SW480 (cell line): ENCODE measurements at places on chromosomes 16 and 17.
A peak's percentile ranks its signal among the peaks of the same experiment; 100 is the strongest.

DNA sequence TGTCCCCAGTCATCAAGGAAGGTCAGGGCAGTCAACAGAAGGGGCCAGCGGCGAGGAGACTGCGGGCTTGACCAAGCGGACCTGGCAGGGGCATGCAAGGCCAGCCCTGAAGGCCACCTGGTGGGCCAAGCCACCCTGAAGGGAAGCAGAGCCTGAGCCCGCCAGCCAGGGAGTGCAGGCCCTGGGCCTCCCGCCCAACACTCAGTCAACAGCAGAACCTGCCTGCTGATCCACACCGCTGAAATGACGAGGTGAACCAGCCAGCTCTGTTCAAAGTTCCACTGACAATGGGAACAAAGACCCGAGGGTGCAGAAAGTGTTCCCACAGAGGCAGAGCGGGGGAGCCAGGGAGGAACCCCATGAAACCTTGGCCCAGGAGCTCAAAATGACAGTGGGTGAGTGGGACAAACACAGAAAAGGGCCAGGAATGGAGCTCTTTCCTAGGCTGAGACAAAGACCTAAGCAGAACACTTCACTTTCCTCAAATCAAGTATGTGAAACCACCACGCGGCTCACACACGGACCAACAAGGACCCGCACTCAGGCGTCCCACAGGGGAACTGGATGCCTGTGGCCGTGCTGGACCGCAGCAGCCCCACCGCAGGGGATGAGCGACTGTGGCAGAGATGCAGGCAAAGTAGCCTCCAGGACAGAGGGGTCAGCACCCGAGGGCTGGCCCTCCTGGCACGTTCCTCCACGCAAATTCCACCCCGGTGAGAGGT, 12.0 kb downstream of the AXIN1 start:
- DNase-seq: no peak

- no peak for DNase-seq
Measured at GRCh38 chr16:86383488-86384262, 126.7 kb upstream of the FOXF1 start.

DNA sequence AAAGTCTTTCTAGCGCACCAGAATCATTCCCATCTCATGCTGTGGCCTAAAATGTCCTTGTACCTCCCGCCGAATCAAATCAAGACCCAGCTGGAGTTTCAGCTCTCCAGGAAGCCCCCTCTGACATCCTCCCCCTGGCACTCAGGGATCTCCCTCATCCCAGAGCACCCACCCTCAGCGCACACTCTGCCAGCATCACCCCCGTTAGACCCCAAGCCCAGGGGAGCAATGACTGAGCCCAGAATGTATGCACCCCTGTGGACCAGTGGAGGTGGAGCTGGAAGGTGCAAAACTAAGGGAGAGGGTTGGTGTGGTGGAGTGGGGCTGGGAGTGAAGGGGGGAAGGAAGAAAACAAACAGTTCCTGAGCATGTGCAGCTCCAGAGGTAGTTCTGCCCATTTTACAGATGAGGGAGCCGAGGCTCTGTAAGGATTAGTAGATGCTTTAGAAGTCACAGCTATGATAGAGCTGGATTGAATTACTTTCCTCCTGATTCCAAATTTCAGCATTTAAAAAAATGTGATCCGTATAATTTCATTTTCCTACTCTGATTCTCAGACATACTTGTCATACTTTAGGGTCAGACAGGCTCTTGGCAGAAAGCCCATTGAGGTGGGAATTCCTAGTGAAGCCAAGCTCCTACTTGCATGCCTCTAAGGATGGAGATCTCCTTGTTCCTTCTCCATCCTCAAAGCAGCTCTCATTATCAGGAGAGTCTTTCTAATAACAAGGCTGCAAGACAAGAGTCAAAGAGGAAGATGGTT, 242.7 kb downstream of the KATNIP start:
- no peak for DNase-seq

- DNase-seq: no peak
Measured at GRCh38 chr17:17566896-17567513, 24.5 kb downstream of the PEMT start.

- DNase-seq: no peak
Measured at GRCh38 chr17:46148247-46148646, 45.0 kb downstream of the KANSL1 start.

GRCh38 chr17:7888184-7888920, at the start of gene CHD3:
Gene CHD3, plus strand, starts transcription at chr17:7888789. Its CDS starts 212 bp downstream, at chr17:7889001.
- DNase-seq: no peak

DNA sequence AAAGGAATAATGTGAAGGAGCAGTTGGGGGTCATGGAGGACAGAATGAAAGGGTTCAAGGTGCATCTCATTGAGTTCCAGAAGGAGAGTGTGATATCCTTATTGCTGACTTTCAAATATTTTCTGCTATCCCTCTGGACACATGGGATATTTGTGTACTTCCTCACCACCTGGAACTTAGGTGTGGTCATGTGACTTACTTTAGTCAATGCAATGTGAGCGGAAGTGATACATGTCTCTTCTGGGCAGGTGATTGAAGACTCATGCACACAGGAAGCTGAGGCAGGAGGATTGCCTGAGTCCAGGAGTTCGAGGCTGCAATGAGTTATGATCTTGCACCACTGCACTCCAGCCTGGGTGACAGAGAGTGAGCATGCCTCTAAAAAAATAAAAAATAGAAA, 36.7 kb upstream of the TANC2 start:
- no peak for DNase-seq

GRCh38 chr17:1509290-1509881, 7.0 kb downstream of the INPP5K start:
- peak; percentile 66 for DNase-seq

GRCh38 chr16:18060351-18060750, 276.2 kb downstream of the NPIPA8 start:
- DNase-seq: no peak

GRCh38 chr17:69335058-69335457, 8.1 kb upstream of the ABCA5 start:
- DNase-seq: peak; percentile 43
